Activated CD4-positive, alpha-beta T cell treated with anti-CD3 and anti-CD28 coated beads for 24 hours (primary cell): ENCODE measurements at places on chromosomes 11 and 22.

DNA sequence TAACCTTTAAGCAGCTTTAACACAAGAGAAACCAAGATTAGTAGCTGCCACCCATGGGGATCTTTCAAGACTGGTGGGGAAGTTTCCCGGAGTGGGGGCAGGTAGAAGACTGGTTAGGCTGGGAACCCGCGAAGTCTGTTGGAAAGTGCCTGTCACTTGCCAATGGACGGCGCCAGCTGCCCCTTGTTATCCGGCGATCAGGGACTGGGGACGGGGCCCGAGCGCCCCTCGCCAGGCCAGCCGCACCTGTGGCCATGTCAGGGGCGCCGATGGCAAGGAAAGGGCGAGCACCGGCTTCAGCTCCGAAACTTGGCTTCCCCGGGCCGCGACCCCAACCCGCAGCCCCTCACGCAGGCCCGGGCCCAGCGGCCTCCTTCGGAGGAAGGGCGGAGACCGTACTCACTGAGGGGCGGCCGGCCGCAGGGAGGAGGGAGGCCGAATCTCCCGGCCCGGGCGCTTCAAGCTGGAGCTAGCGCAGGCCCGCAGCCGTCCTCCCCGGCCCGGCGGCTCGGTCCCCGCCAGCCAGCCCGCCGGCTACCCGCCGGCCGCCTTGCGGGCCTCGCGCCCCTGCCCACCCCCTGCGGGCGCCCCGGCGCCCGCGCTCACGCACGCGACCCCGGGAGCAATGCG lies 539 bp downstream of the EIF4ENIF1 start:
- peak; percentile 21 for DNase-seq

GRCh38 chr22:20112623-20113511 lies 3.0 kb upstream of the RANBP1 start:
- no peak for DNase-seq

DNA sequence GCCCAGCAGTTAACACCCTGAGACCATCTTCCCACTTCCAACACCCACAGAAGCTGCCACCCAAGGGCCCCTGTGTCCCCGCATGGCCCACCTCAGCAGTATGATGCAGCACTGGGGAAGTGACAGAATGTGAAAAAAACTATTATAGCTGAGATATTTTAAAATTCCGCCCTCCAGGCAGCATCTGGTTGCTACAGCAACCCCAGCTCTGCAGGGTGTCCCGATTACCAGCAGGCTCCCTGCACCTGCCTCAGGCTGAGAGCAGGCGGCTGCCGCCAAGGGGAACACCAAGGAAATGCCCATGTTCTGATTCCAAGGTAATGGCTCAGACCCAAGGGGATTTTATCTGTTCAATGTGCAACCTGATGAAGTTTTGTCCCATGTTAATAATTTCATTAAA lies 10.5 kb upstream of the TMEM121B start:
- no peak for DNase-seq

DNA sequence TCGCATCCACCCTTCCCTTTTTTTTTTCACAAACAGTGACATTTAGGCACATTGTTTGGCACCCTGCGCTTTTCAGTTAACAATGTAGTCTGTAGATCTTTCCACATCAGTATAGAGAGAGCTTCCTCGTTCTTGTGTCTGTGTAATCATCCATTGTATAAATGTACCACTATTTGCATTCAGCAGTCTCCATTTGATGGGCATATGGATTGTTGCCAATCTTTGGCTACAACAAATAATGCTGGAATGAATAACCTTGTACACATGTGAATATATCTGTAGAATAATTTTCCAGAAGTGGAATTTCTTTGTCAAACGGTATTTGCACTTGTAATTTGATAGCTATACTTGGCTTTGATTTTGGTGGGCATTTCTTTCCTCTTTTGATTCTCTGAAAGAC lies 17.1 kb downstream of the MPEG1 start:
- no peak for DNase-seq

DNA sequence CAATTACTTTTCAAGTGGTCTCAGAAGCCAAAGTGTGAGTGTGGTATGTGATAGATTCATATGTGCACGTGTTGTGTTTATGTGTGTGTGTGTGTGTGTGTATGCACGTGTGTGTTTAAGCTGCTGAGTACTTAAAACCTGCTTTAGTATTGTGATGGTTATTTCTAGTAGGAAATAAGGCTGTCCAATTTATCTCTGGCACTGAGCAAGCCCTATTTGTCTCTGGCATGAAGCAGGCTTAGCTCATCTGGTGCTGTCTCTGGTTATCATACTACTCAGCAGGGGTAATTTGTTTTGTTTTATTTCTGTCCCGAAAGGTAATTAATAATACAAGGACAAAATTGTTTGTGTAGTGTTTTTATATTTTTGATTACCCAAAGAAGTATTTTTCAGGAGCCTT lies 333.7 kb downstream of the FAT3 start:
- no peak for DNase-seq

DNA sequence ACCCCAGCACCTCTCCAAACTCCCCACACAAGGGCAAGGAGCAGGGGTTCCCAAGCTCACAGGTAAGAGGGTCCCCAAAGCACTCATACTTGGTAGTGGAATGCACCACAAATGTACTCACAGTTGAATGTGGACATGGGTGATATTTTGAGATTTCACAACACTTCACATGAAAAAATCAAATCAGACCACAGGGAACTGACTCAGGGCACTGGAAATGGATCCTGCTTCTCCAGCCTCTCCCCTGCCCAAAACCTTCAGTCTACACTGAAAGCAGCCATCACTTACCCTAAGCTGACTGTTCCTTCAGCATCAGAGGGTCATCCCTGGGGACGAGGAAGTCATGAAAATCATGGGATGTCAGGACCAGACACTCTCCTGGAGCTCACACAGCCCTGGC lies 40.2 kb downstream of the SCGB1A1 start:
- DNase-seq: no peak

DNA sequence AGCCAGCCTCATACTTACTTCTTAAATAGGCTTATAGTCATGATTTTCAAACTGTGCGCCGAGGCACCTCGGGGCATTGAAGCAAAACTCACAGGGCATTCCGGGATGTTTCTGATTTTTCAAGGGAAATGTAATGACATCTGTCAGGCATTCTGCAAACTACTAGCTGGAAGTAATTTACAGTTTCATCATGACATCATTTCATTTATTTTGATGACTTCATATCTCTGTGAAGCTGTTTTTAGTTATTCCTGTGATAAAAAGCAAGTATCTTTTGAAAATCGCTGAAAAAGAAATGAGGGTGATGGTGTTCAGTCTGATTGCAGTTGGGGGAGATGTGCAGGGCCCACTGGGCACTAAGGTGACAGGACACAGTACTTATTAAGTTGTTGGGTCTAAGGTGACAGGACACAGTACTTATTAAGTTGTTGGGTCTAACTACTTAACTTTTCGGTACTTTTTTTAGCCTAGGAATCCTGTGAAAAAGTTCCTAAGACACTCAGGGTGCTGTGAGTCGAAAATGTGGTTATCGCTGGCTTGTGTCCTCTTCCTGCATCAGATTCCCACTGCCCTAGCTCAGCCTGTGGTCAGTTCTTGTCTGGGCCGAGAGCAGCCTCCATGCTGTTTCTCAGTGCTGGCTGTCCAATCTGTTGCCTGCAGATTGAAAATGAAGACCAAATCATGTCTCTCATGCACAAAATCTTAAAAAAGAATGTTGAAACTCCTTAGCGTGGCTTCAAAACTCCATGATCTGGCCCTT lies 42.6 kb downstream of the APLP2 start:
- DNase-seq: no peak

DNA sequence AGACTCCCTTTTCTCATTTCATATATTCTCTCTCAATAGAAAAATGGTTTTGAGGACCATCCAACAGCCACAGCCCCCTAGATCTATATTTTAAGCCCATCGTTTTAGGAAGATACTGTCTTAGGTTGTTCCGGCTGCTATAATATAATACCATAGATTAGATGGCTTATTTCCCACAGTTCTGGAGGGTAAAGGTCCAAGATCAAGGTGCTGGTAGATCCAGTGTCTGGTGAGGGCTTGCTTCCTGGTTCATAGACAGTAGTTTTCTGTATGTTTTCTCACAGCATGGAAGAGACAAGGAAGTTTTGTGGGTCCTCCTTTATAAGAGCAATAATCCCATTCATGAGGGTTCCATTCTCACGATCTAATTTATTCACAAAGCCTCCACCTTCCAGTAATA lies 215.1 kb downstream of the AASDHPPT start:
- no peak for DNase-seq
